ENCODE measurements at places on chromosomes 2 and 18. TPM values are rescaled to one million over a fixed set of nuclear protein-coding genes. Genes with fewer than 3 reads are reported as not detected.

CAPN14 gene
- under 0.01 TPM for total RNA-seq

NT5C1B gene
- total RNA-seq: not detected

GALNT13 gene
- total RNA-seq: 2.6 TPM

UXS1 gene
- 28.0 TPM for total RNA-seq

CYTIP gene
- not detected for total RNA-seq

IL1R2 gene
- 0.39 TPM for total RNA-seq

LIPT1 gene
- 5.9 TPM for total RNA-seq

B3GNT7 gene
- total RNA-seq: not detected

FBLN7 gene
- 1.8 TPM for total RNA-seq

GCG gene
- not detected for total RNA-seq

NTSR2 gene
- not detected for total RNA-seq

TMEFF2 gene
- total RNA-seq: 3.7 TPM

SESTD1 gene
- 30.1 TPM for total RNA-seq

FNDC4 gene
- total RNA-seq: 8.4 TPM

CNDP1 gene
- total RNA-seq: not detected

DNAJC5G gene
- total RNA-seq: not detected

EFHD1 gene
- not detected for total RNA-seq

HOXD3 gene
- total RNA-seq: 2.2 TPM

CCDC178 gene
- total RNA-seq: not detected

MOGAT1 gene
- not detected for total RNA-seq

CPLX4 gene
- not detected for total RNA-seq

DNAH6 gene
- 0.37 TPM for total RNA-seq

LRRTM4 gene
- total RNA-seq: not detected

ABCG5 gene
- total RNA-seq: not detected

GPR75 gene
- 4.1 TPM for total RNA-seq

BMP10 gene
- total RNA-seq: not detected

CYS1 gene
- 0.20 TPM for total RNA-seq

GKN1 gene
- not detected for total RNA-seq

ATP6V1C2 gene
- under 0.01 TPM for total RNA-seq

NEUROD1 gene
- total RNA-seq: not detected

PROKR1 gene
- total RNA-seq: not detected

GAD1 gene
- not detected for total RNA-seq

VWA3B gene
- total RNA-seq: not detected

AMER3 gene
- not detected for total RNA-seq

SANBR gene
- 8.5 TPM for total RNA-seq

PRKAG3 gene
- total RNA-seq: not detected

NPHP1 gene
- total RNA-seq: 5.5 TPM

MEP1B gene
- not detected for total RNA-seq

GREB1L gene
- 1.8 TPM for total RNA-seq

LTBP1 gene
- 340 TPM for total RNA-seq

ADCY3 gene
- total RNA-seq: 48.9 TPM

CD8B gene
- not detected for total RNA-seq

SCG2 gene
- total RNA-seq: 0.39 TPM

IL18R1 gene
- 0.73 TPM for total RNA-seq

RAB31 gene
- 37.9 TPM for total RNA-seq

FMNL2 gene
- total RNA-seq: 83.5 TPM

CCDC121 gene
- total RNA-seq: 1.2 TPM

ZSCAN30 gene
- total RNA-seq: 21.5 TPM

CTAGE1 gene
- not detected for total RNA-seq

SPP2 gene
- total RNA-seq: not detected

NAT8 gene
- not detected for total RNA-seq

Data from subcutaneous preadipocyte (primary cell).